ENCODE measurements at places on chromosomes 4 and X.

- DNase-seq = no peak
These were observed 13.3 kb downstream of the ADRA2C start for GRCh38 chr4:3779509-3779908.

- no peak for DNase-seq
These were observed 164.9 kb downstream of the SPRY1 start for GRCh38 chr4:123561525-123561924.

DNA sequence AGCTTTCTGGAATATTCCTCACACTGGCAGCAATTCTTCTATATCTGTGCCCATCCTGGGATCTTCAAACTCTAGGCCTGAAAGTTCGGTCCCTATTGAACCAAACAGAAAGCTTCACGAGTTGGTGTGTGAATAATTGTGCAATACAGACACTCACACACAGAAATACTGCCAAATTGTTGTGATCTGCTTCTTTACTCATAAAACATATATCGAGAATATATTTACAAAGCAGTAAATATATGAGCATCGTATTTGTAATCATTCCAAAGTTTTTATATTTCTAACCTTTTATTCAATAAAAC, 56.6 kb upstream of the BEX4 start:
- no peak for DNase-seq

DNA sequence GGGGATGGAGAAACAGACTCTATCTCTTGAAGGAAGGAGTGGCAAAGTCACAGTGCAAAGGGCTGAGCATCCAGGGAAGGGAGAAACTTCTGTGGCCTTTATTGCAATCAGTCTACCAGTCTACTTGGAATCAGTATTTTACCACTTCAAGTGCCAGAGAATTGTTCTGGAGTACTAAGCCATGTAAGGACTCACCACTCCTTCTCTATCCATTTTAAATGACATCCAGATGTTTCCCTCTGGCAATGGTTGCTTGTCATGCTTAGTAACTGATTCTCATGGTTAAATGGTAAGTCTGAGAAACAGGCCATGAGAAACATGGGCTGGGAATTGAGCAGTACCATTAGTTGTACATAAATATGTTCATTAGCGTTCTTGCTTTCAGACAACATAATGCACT, 21.1 kb upstream of the SMIM10 start:
- DNase-seq = no peak

DNA sequence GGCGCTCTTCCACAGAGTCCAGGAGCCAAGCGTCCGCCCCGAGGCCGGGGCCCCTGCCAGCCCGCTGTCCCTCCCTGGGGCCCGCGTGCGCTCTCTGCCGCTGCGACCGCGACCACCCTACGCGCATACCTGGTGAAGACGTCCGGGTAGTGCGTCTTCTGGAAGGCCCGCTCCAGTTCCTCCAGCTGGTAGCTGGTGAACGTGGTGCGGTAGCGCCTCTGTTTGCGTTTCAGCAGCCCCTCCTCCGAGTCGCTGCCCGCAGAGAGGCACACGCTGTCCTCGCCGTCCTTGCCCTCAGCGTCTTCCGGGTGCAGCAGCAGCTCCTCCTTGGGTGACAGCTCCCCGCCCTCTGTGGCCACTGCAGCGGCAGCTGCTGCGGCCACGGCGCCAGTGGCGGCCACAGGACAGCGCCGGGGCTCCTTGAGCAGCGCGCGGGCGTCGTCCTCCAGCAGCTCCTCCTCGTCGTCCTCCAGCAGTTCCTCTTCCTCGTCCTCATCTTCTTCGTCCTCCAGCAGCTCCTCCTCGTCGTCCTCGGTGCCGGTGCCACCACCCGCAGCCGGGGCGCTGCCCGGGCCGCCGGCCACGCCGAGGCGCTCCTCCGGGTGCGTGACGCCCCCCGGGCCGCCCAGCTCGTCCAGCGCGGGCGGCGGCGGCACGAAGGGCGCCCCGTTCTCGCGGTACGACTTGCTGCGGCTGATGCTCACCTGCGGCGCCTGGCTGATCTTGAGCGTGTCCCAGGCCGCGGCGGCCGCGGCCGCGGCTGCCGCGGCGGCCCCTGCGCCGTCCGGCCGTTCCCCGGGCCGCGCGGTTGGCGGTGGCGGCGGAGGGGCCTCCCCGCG, 2.8 kb downstream of the ARX start:
- DNase-seq = no peak

DNA sequence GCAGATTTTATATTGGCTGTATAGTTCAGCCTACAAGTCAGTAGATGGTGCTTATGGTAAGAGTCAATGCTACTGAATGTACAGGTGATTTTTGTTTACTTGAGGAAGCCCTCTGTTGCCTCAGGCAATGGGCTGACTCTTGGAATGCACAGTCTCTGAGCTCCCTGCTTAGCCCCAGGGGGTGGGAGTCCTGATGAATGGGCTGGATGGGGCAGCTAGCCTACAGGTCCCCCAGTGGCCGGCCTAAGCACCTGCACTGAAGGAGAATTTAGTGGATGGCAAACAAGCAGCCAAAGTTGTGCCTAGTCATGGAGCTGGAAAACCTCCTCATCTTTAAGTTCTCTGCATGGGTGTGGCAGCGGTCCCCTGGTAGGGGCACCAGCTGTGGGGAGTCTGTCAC, 101.8 kb upstream of the CXorf51B start:
- no peak for DNase-seq

GRCh38 chr4:10694151-10694827, 9.7 kb upstream of the CLNK start:
- DNase-seq = no peak

DNA sequence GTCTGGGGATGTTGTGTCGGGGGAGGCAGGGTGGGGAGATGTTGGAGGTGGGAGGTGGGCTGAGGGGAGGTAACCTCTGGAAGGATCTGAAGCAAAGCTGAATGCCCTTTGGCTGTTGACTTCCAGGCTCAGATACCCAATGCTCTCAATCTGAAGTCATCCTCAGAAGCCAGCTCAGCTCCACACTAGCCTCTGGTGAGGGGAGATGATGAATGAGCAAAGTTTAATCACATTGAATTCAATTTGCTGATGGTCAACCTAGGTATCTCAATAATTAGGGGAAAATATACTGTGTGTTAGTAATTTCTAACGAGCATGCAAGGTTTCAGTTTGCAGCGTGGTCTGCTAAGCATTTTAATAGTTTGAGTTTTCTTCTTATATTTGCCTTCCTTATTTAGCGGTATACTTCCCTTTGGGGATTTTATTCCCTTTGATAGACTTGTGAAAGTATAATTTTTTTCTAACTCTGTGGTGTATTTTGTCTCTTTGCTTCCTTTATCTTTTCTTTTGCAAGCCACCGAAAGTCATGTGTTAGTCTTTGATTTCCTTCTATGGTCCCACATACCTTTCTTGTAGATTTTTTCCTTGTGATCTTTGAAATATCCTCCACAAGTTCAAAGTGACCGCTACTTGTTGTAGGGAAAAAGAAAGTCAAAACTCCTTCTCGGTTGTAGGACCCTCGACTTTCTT, 146.3 kb upstream of the LEF1 start:
- DNase-seq = no peak

- no peak for DNase-seq
These were observed 49.3 kb upstream of the CPLX1 start for GRCh38 chr4:874971-875817.

GRCh38 chrX:4682636-4683035, 969.2 kb upstream of the PRKX start:
- DNase-seq = no peak

Measured in activated gamma-delta T cell treated with Interleukin-2 at 50 U/mL for 16 hours (primary cell).